ENCODE measurements at places on chromosomes 12 and 14.

DNA sequence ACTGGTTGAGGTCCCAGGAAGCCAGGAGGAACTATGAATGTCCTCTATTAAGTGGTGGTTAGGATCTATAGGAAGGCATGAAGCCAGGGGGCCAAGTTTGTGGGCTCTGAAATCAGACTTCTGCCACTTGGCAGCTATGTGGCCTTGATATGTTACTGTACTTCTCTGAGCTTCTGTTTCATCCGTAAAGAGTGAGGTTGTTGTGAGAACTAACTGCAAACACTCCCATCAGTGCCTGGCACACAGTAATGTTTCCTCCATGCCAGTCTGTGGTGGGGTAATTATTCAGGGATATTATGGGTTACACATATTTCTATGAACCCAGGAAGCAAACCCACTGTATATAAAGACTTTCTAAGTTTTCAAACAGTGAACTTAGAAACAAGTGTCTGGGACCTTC lies 57.4 kb downstream of the PLXNC1 start:
- DNase-seq: no peak

- DNase-seq: no peak
Observed at GRCh38 chr14:76203086-76204001, 51.6 kb downstream of the GPATCH2L start.

DNA sequence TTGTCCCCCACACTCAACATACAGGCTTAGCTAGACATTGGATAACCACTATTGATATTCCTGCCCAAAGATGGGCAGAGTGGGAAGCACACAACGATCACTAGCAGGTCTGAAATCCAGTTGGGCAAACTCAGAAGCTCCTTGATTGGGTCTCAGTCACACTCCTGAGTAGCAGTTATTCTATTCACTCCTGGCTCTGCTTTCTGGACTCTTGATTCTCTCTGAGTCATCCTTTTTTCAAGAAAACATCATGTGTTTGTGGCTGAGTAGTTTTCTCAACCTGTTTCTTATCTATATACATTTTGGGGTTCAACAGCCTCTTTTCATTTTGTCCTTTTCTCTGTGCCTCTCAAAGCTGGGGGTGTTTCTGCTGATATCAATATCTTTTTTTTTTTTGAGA lies 46.0 kb upstream of the MANSC4 start:
- DNase-seq: no peak

DNA sequence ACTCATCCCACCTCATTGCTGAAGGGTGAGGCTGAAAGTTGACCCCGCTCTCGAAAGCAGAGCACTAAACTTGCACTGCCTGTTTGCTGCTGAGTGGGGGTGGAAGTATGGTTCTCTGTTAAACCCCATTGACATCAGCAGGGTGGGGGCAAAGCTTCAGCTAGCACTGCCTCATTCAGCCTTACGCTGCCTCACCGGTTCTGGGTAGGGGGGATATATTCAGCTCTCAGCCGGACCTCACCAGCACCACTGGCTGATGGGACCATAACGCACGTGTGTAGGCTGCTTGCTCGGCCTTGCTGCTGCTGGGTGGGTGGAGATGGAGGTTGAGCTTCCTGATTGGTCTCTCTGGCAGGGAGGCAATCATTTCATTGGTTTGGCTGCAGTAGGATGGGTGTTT lies 265.7 kb upstream of the RTL1 start:
- DNase-seq: no peak

DNA sequence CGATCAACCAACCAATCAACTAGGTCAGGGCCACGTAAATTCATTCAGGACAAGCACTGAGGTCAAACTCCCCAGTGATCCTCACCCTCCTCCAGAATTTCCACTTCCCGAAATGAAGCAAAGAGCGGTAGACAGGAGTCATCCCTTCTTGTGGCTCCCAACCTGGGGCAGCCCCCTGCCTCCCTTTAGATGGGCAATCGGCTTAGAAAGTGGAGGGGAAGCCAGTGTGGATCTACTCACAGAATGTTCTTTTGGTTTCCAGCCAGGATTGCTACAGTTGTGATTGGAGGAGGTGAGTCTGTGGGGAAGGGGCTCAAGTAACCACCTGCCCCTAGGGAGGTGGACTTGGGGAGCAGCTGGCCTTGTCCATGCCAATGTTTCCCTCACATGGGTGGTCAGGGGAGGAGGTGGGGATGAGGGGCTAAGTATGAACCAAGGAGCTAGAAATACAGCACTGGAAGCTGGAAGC lies 4.1 kb downstream of the IFI27 start:
- no peak for DNase-seq

DNA sequence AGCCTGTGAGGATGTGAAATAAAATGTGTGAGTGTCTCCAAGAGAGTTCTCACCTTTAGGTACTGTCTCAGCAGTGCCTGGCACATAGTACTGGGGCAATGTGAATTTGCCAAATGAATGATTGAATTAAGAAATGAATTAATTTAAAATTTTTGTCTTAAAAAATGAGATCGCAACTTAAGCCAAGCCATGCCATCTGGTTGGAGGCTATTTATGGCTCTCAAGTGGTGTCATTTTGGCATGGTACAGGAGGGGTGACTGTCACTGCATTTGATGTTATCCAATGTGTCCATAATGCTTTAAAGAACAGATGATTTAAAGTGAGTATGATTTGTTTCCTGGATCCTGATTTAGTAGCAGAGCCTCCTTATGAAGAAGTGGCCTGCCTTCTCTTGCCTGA lies 80.3 kb downstream of the SRGAP1 start:
- DNase-seq: no peak

DNA sequence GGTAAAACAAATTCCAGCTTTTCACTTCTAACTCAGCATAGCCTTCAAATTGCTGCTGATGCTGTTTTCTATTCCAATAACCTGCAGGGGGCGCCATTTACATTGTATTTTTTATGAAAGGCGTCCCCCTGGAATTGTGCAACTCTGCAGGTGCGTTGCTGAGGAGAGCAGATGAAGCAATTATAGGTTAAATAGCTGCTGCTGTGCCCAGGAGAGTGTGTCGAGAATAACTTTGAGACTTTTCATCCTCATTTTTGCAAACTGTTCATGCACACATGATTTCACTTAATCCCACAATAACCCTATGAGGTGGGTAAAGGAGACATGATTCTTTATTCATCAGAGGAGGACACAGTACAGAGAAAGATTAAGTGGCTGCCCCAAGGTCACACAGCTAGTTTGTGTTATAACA lies 75.7 kb downstream of the MYRFL start:
- DNase-seq: peak; percentile 29

GRCh38 chr14:76727384-76727783 lies 33.9 kb upstream of the VASH1 start:
- DNase-seq: no peak

DNA sequence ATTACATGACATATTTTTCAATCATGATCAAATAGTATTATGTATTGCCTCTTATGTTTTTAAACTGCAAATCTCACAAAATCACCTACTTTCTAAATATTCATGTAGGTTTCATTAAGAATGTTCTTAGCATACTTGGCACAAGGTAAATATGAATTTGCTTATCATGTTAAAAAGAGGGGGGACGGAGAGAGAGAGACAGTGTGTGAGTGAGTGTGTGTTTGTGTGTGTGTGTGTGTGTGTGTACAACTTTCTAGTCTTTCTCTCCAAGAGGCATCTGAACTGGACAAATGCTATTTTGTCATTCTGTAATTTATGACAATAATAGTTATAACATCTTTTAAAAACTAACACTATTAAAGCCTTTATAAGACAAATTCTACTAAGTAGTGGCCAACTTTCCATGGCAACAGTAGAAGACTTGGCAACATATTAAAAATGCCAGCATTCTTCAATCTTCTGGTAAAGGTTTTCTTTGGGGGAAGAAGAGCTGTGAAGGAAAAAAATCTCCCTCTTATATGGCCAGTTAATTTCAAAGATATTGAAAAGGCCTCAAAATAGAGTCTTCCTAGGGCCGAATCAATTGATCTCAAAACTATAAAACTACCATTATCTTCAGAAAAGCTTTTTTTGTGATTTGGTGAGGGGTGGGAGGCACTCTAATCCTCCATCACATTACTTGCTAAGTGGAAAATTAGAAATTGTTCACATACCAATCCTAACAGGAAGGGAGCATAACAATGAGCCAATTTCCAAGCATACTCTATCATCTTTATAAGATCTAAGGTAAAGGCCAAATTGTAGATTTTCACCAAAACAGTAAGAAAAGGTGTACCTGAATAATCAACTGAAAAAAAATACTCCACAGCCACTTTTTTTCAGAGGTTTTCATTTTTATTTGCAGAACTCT lies 28.2 kb downstream of the CDK17 start:
- no peak for DNase-seq

- no peak for DNase-seq
Observed at GRCh38 chr14:60300019-60300418, 51.0 kb downstream of the PPM1A start.

GRCh38 chr14:65278589-65278988 lies 133.9 kb upstream of the FUT8 start:
- no peak for DNase-seq

- no peak for DNase-seq
Observed at GRCh38 chr12:15629761-15630160, 159.4 kb downstream of the EPS8 start.

DNA sequence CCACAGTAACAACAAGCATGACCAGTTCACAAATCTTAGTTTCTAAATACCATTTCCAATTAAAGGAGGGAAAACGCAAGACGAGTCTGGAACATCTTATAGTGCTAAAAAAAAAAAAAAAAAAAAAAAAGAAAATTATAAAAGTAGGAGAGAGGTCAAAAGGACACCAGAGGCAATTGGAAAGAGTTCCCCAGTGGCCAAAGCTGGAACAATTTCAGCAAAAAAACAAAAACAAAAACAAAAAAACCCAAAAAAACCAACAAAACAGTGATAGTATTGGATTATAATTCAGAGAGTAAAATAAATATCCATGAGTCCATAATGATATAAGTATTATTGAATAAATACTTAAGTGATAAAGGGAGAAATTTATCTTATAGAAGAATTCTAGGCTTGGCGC lies 10.3 kb upstream of the NAP1L1 start:
- DNase-seq: no peak

DNA sequence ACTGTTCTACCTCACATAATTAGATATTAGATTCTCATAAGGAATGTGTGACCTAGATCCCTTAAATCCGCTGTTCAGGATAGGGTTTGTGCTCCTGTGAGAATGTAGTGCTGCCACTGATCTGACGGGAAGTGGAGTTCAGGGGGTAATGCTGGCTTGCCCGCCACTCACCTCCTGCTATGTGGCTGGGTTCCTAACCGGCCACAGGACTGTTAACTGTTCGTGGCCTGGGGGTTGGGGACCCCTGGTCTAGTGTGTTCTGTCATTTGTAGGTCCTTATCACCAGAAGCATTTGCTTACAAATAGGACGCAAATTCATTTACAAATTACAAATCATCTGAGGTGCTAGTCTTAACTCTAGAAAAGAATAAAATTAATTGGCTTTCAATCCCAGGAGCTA lies 16.4 kb upstream of the TMEM30B start:
- DNase-seq: no peak

DNA sequence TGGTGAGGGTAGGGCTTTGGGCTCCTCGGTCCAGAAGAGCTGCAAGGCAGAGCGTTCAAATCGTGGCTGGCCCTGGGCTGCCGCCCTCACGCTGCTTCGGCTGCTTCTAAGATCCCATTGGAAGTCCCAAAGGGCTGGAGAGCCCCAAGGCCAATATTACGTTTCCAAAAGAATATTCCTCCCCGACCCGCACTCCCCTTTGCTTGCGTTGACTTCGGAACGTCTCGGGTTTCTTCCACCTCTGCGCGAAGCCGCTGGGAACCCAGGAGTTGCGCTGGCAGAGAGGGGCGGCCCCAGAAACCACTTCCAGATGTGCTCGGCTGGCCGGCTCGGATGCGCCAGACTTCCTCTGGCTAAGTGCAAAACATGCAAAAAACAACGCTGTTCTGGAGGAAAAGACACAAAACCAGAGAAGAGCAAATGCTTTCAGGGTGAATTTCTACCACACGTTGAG lies at the start of gene GLT8D2:
GLT8D2 (minus strand) TSS at position 285 of the 454 bp plus-strand sequence. CDS start 30,539 bp downstream, outside the sequence.
- peak; percentile 70 for DNase-seq

DNA sequence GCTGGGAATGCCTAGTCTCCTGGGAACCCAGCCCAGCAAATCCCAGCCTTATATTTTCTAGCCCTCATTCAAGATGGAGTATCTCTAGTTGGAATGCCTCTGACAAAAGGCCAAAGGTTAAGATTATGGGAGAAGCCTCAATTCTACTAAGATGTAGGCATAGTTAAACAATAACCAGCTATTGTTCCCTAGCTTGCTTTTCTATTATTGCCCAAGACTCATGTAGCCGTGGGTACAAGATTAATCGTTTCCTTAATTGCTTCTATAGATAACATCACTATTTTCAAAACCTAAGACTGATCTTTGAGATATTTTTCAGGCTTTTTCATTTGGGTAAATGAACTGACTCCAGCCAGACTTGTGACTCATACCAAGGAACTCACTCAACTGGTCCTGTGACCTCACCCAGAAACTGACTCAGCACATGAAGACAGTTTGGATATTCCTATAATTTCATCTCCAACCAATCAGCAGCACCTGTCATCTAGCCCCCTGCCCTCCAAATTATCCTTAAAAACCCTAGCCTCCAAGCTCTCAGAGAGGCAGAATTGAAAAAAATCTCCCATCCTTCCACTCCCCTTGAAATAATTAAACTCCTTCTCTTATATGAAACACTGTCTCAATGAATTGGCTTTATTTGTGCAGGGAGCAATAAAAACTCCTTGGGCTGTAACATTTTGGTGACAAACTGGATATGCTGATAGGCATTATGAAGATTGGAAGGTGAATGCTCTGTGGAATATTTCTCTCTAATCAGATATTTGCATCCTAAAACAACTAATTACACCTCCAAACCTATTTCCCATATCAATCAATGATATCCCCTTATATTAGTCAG lies 589.0 kb downstream of the C12orf50 start:
- no peak for DNase-seq

GRCh38 chr12:117685110-117685926 lies 283.5 kb downstream of the KSR2 start:
- DNase-seq: peak; percentile 84

DNA sequence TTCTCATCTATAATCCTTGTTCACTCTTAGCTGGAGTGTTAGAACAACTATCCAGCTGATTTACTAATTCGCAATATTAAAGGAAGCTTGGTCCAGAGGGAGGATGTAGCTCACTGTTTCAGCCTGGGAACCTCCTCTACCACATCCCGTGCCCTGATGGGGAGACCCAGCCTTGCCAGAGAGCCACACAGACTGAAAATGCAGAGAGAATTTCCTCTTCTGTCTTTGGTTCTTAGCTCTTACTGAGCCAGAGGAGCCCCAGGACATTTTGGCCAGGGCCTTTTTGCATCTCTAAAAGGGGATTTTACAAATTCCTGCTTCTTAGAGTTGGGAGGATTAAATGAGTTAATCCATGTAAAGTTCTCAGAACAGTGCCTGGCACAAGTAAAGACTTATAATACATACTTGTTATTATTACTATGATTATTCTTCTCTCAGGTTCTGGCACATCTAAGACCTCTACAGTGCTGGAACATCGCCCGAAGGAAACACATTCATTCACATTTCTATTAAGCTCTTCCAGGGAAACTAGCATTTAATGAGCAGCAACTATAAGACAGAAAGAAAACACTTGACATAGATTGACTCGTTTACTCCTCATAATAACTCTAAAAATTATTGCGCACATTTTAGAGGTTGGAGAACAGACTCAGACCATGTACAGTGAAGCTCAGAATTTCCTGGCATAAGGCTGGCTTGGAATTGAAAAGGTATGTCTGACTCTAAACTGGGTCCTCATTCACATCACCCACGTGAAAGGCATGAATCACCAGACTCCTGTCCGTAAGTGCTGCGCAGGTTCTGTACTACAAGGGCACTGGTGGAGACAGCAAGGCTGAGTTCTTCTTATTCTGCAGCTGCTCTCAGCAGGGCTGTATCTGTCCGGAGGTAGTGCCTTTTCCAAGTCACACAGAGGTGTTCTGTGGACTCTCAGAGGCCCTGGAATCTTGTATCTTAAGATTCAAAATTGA lies 27.8 kb upstream of the AEBP2 start:
- no peak for DNase-seq

Data from SK-N-SH (cell line).